Activated CD8-positive, alpha-beta T cell treated with anti-CD3 and anti-CD28 coated beads for 36 hours (primary cell): ENCODE measurements at places on chromosomes 2 and 18. TPM values are rescaled to one million over a fixed set of nuclear protein-coding genes. Genes with fewer than 3 reads are reported as not detected.

GRCh38 chr2:232479341-232480200 lies 8.1 kb downstream of the ECEL1 start:
- no peak overlapping the region for H3K4me3 ChIP-seq
- H3K36me3 ChIP-seq, result no peaks in the 10 kb centered on the region
- no peak overlapping the region for H3K27ac ChIP-seq
- peaks cover 9% of the 10 kb centered on the region for H3K27me3 ChIP-seq
- no peaks in the 10 kb centered on the region for H3K4me1 ChIP-seq

Gene LYPD6
- not detected for total RNA-seq

DNA sequence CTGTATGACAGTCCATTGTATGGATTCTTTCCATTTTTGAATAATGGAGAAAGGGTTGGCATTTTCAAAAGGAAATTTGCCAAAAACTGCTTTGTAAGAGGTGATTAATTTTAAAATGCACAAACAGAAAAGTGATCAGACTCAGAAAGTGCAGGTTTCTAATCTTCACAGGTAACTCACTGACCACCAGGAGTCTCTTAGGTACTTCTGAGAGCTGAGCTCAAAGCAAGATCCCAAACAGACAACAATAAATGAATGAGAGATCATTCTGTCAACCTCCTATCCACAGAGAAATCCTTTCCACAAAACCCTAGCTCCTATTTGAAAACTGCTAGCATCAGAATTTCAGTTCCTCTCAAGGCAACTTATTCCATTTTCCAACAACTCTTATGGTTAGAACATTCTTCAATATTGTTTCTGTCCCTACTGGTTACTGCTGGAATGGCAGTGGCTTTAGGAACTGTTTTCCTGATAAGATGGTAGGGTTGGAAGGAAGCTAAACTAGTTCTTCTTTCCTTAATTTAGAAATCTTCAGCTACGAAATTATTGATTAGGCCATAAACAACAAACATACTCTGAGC lies 20.6 kb upstream of the HAAO start:
- H3K4me1 ChIP-seq, result peaks cover 11% of the 10 kb centered on the region
- H3K27me3 ChIP-seq, result no peaks in the 10 kb centered on the region
- no peak for DNase-seq
- no peak overlapping the region for H3K27ac ChIP-seq

- H3K27me3 ChIP-seq, result no peaks in the 10 kb centered on the region
- no peaks in the 10 kb centered on the region for H3K4me1 ChIP-seq
- no peak for DNase-seq
- no peaks in the 10 kb centered on the region for H3K36me3 ChIP-seq
- H3K4me3 ChIP-seq, result no peak overlapping the region
- no peak overlapping the region for H3K27ac ChIP-seq
Observed at GRCh38 chr18:78455386-78455785, 524.2 kb upstream of the SALL3 start.

Gene QPCT
- 0.29 TPM for total RNA-seq

DNA sequence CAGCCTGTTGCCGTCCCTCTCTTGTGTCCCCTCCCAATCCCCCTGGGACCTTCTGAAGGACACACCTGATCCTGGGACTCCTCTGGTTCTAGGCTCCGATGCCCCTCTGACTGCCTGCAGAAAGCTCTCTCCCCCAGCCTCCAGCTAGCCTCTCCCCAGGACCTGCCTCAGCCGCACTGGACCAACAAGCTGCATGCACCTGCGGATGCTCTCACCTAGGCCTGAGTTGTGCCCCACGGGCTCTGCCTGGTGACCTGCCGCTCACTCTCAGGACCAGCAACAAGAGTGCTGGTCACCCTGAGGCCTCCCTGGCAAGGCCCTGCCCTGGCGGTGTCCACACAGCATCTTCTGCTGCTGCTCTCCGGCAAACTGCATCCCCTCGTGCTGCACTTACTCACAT lies 63.0 kb downstream of the EIPR1 start:
- no peak overlapping the region for H3K27ac ChIP-seq
- H3K27me3 ChIP-seq, result no peaks in the 10 kb centered on the region
- H3K36me3 ChIP-seq, result peaks cover 10% of the 10 kb centered on the region

- DNase-seq, result no peak
- H3K36me3 ChIP-seq, result no peaks in the 10 kb centered on the region
- no peaks in the 10 kb centered on the region for H3K4me1 ChIP-seq
Observed at GRCh38 chr2:110973262-110973661, 147.5 kb upstream of the BCL2L11 start.

GRCh38 chr2:21730141-21730540 lies 606.4 kb downstream of the TDRD15 start:
- no peaks in the 10 kb centered on the region for H3K4me1 ChIP-seq
- DNase-seq, result no peak
- no peak overlapping the region for H3K4me3 ChIP-seq
- H3K27ac ChIP-seq, result no peak overlapping the region
- no peaks in the 10 kb centered on the region for H3K36me3 ChIP-seq

Gene CGREF1
- total RNA-seq, result 4.3 TPM
